ENCODE measurements at places on chromosomes 16 and 17. TPM values are rescaled to one million over a fixed set of nuclear protein-coding genes. Genes with fewer than 3 reads are reported as not detected.

The HCRT gene
- total RNA-seq: not detected

The ZNHIT3 gene
- 40.2 TPM for total RNA-seq

The CIITA gene
- total RNA-seq: 15.3 TPM

The EFCAB5 gene
- total RNA-seq: 0.82 TPM

The DNAI2 gene
- not detected for total RNA-seq

The RNF135 gene
- 13.8 TPM for total RNA-seq

The ABCC12 gene
- total RNA-seq: not detected

The TMEM238L gene
- total RNA-seq: 5.0 TPM

The NHERF2 gene
- total RNA-seq: 109 TPM

The TBC1D3G gene
- total RNA-seq: 0.29 TPM

The CYGB gene
- total RNA-seq: 18.4 TPM

The KIF18B gene
- 5.4 TPM for total RNA-seq

The TM4SF5 gene
- 0.53 TPM for total RNA-seq

The ZNF207 gene
- total RNA-seq: 204 TPM

The KRT31 gene
- total RNA-seq: 0.47 TPM

All from metanephros (tissue), 2 donors.